ENCODE measurements at places on chromosomes 1 and 21.

GRCh38 chr1:15064217-15064929, 89.2 kb upstream of the TMEM51 start:
- DNase-seq: no peak

GRCh38 chr1:196180847-196181593, 427.2 kb downstream of the KCNT2 start:
- DNase-seq: peak; percentile 39

- DNase-seq: no peak
Observed at GRCh38 chr1:96409689-96410088, 311.9 kb upstream of the PTBP2 start.

DNA sequence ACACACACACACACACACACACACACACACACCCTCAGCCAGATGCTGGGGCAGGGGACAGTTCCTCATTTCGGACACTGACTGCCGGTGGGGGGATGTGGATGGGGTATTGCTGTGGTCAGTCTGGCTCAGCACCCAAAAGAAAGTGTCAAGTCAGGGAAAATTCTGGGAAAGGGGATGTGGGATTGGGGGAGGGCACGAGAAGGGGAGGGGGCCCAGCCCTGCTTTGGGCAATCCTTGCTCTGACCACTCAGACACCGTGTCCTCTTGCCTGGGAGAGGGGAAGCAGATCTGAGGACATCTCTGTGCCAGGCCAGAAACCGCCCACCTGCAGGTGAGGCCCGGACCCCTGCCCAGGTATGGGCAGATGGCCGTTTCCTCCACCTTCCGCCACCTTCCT, at the start of gene C1QC:
Gene C1QC (plus strand): TSS at position 253 of the 400 bp plus-strand sequence. CDS start 391 bp downstream, outside the sequence.
- DNase-seq: no peak

DNA sequence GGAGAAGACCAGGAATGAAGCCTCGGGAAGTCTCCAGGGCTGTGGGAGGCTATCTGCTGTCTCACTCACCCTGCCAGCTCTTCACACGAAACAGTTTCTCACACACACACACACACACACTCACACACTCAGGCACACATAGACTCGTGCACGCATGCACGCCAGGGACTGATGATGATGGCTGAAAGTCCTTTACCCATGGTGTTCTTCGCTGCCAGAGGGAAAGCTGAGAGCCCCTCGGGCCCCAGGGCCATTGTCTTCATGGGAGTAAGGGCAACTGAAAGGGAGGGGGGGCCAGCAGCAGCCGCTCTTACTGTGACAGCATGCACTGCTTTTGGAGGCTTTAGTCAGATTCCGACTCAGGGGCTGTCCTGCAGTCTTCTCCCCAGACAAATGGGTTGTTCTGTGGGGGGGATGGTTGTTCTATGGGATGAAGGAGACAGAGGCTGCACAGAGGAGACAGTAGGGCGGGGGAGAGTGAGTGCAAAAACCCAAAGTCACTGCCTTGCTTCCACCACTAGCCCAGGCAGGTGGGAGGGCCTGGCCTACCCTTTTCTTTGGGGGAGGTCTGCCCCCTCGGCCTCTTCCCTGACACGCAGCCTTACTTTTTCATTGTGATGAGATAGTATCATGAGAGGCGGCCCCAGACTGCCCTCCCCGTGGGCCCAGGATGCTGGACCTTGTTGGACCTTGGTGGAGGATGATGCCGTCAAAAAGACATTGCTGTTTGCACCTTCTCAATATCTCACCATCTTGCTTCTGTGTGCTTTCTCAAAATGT, 29.0 kb downstream of the STUM start:
- DNase-seq: no peak

DNA sequence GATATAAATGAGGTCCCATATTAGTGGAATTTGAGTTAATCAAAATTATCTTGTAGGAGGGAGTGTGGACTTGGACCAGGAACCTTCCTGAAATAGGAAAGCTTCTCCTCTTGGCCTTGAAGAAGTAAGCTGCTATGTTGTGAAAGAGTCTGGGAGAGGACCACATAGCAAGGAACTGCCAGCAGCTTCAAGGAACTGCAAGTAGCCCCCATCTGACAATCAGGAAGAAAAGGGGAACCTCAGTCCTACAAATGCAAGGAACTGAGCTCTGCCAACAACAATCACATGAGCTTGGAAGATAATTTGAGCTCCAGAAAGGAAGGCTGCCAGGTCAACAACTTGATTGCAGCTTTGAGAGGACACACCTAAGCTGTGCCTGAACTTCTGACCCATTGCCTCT, 8.2 kb upstream of the PRMT6 start:
- DNase-seq: no peak

GRCh38 chr1:95716097-95716496, 482.1 kb downstream of the RWDD3 start:
- no peak for DNase-seq

GRCh38 chr1:230548357-230548756, 93.9 kb upstream of the COG2 start:
- no peak for DNase-seq

DNA sequence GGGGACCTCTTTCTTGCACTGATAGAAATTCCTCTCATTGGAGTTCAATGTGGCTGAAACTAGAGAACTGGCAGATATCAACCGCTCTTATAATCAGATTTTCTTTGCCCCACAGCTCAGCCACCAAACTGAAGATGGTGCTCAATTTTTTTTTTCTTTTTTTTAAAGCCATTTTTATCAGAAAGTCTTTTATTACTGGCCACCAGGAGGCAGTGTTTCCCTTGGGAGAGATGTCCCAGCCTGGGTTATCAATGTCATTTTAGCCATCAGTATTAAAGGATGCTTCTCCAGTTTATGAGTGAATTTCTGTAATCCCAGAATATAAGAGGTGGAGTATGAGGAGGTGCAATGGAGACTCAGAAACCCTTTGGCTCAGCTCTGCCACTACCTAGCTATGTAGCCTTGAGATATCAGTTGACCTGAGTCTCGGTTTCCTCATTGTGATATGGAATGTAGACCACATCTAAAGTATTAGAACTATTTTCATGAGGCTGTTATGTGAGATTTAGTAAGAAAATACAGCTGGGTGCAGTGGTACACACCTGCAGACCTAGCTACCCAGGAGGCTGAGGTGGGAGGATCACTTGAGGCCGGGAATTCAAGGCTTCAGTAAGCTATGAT, 27.6 kb downstream of the CD244 start:
- DNase-seq: no peak

DNA sequence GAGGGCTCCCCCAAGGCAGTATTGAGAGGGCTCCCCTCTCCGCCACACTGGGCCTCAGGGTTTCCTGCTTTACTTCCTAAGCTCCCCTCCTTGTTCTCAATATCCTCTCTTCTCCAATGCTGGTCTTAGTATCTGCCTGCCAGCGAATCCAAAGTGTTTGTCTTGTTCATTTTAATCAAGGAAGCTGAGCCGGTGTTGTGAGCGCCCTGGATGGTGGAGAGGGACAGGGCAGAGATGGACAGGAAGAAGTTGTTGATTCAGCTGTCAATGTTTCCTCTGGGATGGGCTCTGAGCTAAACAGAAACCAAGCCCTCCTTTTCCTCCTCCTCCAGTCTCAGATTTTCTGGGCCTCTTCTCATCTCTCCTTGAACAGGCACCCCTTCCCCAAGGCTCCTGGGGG, 5.4 kb downstream of the OLFML3 start:
- DNase-seq: no peak

DNA sequence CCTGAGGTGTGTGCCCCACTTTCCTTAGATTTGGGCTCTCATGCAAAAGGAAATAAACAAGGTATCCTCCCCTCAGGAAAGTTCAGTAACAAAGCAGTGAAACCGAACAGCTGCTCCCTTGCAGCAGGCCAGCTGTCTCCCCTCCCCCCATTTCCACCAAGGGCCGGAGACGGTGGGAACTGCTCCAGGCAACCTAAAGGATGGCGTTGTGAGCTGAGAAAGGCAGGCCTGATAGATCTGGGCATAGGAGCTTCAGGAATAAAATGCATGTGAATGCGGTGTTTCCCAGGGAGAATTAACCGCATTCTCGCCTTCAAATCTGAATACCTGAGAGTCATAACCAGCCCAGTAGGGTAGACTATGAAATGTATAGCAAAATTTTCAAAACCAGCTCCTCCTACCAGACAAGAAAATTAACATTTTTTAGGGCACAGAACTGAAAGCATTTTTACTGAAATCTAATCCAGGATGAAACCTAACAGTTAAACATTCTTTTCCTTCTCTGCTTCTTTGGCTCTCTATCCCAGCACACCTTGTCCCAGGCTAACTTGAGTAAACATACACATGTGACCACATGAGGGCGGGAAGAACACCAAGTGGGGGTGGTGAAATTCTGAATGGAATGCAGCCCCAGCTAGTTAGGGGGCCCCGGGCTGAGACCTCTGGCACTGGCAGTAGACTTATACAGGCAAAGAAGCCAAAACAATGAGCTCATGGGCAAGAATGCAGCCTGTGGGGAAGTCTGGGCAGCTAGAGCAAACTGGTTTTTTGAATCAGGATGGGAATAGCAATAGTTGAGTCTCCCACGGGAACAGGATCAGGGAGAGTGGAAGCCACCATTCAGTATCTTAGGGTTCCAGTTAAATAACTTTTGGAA, 11.5 kb downstream of the MCL1 start:
- DNase-seq: peak; percentile 82

- DNase-seq: no peak
Observed at GRCh38 chr1:2294033-2294724, 66.1 kb downstream of the SKI start.

DNA sequence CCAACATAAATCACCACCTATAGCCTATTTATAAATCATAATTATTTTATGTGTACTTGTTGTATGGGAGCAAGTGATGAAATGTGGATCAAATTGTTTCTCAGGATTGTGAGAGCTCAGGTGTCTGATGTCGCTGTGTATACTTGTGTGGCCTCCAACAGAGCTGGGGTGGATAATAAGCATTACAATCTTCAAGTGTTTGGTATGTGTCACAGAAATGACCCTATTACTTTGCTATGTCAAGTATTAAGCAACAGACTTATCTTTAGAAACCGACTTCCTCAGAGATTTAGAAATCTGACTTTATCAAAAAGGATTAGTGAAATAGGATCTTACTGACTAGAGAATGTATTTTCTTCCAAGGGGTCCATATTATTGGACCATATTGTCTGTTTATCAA, 280.9 kb downstream of the TPR start:
- DNase-seq: no peak

DNA sequence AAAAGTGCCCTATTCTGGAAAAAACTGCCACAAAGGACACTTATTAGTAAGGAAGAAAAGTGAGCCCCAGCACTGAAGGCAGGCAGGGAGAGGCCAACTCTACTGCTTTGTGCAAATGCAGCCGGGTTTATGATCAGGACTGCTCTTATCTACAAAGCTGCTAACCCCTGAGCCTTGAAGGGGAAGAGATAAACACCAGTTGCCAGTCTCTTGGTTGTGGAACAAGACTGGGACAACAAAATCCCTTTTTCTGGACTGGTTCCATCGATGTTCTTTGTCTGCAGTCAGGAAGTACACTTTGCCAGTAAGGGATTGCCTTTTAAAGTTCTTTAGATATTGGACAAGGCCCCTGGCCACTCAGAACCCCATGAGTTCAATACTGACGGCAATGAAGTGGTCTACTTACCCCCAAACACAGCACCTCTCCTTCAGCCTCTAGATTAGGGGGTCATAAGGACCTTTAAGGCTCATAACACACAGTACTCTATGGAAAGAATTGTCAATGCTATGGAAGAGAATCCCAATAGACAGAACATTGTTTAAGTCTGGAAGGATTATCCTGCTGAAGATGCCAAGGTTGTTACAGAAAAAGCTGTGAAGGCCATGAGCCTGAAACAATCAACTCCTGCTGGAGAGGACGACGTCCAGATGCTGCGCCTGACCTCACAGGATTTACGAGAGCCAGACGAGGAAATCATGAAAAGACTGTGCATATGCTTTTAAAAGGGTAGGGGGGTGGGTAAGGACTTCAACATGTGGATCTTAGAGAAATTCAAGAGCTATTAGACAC, 43.6 kb downstream of the GNB1 start:
- no peak for DNase-seq

DNA sequence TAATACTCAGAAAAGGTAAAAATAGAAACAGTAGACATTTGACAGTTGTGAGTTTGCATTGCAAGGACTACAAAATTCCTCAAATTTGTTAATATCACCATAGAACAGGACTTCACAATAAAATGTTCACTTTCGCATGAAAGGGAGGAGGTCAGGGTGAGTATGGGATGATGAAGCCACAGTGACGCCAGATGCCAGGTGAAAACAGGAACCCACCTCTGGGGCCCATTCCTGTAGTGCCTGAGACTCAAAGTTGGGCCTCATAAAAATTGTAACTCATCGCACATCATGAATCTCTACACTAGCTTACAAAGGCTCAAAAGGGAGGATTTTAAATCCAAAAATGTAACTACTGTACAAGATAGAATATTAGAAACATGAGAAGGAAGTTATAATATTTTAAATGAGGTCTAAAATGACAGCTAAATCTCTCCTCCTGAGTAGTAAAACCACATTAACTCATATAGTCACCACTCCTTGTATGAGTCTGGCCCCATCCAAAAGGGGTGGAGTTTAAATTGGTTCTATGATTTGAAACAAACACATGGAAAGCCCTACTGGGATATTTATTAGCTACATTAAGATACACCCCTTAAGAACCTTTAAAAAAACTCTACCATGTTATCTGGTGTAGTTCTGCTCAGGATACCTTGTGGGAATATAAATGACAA, 93.7 kb downstream of the ETS2 start:
- no peak for DNase-seq

- no peak for DNase-seq
Observed at GRCh38 chr1:29047142-29047541, 76.6 kb downstream of the TMEM200B start.

GRCh38 chr21:14718951-14719350, 172.8 kb upstream of the SAMSN1 start:
- no peak for DNase-seq

- DNase-seq: no peak
Observed at GRCh38 chr21:26007951-26008498, 162.5 kb downstream of the APP start.

DNA sequence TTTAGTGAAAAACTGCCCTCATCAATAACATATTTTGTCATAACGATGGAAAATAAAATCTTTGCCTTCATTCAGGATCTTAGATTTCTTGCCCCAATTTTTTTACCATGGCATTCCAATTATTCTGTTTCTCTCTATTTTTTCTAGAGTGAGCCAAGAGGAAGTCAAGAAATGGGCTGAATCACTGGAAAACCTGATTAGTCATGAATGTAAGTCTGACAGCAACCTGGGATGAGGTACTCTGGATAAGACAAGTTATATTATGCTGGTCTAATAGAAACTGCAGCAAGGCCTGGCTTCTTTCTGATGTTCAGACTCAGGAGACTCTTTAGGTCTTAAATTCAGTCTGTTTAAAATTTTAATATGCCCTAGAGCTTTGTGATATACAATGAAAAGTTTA, 3.5 kb downstream of the RGS4 start:
- DNase-seq: no peak

DNA sequence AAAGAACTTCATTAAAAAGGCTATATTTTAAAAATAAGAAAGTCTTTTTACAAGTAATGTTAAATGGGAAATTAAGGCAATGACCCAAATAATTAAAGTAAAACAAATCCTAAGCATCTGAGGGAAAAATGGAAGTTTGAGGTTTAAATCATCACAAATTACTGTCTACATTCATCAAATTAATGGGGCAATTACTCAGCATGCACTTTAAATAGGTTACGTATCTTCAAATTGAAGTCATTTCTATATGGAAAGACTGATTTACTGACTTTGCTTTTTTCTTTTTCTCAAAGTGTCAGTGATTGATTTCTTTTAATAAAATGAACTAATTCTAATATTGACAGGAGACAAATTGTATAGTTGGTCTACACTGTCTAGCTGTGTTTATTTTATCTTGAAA, 1452.3 kb downstream of the NCAM2 start:
- DNase-seq: no peak

GRCh38 chr1:169928438-169929209, 34.9 kb upstream of the SCYL3 start:
- no peak for DNase-seq

Data from T1000 (cell line).